ENCODE measurements at places on chromosomes 3 and 15.

- no peak for DNase-seq
Observed at GRCh38 chr3:169394316-169394715, 269.2 kb downstream of the MECOM start.

- no peak for DNase-seq
Observed at GRCh38 chr3:70312336-70312735, at the start of gene MDFIC2. Gene MDFIC2, minus strand, starts transcription at chr3:70312638. Its CDS starts 665 bp downstream, at chr3:70311973.

DNA sequence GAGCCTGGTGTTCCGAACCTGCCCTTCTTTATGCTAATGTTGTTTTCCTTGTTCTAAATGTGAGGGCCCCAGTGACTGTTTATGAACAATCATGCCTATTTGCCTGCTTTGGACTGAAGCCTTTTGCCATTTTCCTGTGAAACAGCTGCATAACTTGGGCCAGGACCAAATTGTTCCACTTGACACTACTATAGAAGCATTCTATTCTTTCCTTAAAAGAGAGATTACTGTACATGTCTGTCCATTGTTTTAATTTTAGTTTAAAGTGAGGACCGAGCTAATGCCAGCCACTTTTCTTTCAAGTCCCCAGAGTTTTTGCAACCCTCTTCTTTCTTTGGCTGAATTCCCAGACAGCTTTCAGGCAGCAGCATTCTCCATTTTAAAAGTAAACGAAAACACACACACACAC, 980.3 kb downstream of the CADM2 start:
- peak; percentile 44 for DNase-seq

DNA sequence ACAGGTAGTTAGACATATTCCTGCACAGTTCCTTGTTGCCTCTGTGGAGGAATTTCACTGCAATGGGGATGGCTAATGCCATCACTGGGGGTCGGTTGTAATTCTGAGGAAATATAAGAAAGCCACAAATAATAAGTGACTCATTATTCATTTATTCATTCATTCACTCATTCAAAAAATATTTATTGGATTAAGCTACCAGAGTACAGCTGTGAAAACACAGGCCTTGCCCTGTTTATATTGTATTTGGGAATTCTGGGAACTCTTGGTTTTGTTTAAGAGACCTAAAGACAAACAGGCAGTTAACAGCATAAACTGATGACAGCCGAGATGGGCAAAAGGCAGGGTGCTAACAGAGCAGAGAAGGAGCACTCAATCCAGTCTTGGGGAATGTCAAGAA, 23.6 kb downstream of the PTX3 start:
- no peak for DNase-seq

- no peak for DNase-seq
Observed at GRCh38 chr3:146221276-146221675, 29.6 kb downstream of the PLSCR4 start.

DNA sequence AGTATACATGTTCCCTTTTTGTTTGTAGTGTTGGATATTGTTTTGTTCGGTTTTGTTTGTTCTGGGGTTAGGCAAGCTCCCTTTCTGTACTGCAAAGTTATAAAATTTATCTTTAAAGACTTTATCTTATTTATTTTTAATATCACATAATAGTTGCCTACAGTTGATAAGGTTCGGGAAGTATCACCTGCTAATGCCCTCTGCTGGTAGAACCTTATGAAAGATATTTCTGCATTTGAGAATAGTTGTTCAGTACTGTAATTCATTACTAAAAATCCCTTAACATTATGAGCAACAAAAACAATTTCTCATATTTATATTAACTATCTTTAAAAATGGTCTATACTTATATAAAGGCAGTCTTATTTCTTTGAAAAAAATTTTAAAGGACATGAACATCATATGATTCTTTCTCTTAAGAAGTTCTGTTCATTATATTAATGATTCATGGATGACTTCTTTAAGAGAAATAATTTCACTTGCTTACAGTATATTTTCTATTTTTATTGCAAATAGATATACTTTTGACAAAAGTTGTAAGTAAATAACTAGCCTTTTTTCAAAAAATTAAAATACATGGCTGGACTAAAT, 1126.8 kb downstream of the SI start:
- DNase-seq = peak; percentile 13

DNA sequence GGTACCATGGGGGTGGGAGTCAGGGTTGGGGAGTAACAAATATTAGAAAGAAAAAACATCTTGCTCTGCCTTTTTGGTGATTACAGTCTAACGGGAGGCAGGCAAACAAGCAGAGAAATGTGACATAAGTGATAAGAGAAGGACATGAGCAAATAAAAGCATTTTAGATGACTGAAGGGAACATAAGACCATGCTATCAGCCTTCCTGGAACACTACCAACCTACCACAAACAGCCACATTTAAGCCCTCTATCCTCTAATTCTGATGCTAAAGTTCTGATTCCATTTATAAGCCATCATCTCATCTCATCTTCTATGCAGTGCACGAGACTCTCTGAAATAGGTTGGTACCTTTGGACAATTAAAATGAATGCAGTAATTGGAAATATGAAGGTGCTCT, 243.4 kb upstream of the P2RY1 start:
- no peak for DNase-seq

GRCh38 chr15:78617076-78617475, 3.7 kb downstream of the CHRNA3 start:
- no peak for DNase-seq

GRCh38 chr3:21835264-21835663, 84.3 kb upstream of the ZNF385D start:
- DNase-seq = no peak

GRCh38 chr3:19107719-19108118, 40.6 kb upstream of the KCNH8 start:
- no peak for DNase-seq

DNA sequence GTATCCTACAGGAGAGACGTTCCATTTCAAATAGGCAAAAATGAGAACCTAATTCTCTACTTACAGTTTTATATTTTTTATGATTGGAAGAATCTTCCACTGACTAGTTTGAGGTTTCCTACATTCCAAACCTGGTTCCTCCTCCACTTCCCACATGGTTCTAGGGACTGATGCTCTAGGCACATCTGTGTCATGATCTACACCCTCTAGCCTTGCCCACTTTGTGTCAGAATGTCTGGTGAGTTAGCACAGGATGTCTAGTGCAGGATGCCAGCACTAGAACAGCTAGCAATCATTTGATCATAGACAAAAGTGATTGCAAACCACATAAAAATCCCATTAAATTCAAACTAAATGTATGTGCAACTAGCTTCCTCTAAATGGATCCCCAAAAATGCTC, 26.7 kb upstream of the FILIP1L start:
- DNase-seq = no peak

DNA sequence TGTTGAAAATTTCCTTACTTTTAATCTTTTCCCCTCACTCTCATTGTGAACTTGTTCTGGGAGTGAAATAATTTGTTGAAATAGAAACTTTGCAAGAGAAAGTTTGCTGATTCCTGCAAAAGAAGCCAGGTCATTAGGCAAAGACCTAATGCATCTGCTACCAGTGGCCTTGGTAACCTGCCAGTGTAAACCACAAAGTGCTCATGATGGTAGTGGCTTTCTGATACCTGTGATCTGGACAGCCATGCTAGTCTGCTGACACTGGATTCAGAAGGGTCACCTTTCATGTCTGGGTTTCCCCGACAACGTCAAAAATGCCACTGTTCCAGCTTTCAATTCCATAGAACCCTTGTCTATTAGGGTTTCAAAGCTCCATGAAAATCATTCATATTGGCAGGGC, 123.7 kb upstream of the MCTP2 start:
- no peak for DNase-seq

DNA sequence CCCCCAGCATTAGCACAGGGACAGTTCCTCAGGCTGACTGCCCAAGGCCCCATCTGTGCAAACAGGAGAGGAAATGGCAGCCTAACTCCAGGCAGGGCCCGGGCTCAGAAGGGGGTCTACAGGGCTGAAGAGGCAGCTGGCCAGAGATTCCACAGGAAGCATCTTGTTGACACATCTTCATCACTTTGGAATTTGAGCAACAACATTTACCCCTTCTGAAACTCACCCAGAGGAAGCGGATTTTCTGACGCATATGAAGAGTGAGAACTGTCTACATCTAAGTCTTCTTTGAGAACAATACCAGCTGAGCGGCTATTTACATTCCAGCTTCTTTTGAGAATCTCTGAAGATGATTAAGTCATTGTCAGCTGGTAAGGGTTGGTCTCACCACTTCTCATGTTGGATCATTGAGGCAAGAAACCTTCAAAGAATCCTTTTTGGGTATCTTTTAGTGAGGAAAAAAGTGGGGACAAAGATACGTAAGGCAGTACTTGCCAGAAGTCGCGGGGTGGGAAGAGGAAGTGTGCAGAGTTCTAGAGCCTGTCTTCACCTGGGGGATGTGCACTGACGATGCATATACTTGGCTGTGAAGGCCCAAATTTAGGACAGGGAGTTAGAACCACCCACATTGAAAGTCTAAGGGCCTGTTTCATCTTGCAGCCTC, 25.4 kb upstream of the SRP14 start:
- DNase-seq = no peak

DNA sequence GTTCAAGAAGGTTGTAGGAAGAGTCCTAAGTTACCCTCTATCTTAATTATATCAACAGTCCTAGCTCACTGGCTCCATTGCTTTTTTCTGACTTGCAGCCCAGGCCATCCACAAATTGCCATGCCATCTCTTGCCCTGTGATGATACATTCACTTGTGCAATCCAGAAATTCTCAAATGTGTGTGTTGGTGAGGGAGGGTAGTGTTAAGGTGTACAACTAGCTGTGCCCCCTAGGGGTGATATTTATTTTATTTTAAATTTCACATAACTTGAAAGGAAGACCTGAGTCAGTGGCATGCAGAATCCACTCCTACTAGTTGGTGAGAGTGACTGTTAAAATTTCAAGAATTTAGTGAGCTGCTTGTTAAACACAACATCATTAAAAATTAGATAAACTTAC, 156.1 kb upstream of the ANKRD28 start:
- no peak for DNase-seq

DNA sequence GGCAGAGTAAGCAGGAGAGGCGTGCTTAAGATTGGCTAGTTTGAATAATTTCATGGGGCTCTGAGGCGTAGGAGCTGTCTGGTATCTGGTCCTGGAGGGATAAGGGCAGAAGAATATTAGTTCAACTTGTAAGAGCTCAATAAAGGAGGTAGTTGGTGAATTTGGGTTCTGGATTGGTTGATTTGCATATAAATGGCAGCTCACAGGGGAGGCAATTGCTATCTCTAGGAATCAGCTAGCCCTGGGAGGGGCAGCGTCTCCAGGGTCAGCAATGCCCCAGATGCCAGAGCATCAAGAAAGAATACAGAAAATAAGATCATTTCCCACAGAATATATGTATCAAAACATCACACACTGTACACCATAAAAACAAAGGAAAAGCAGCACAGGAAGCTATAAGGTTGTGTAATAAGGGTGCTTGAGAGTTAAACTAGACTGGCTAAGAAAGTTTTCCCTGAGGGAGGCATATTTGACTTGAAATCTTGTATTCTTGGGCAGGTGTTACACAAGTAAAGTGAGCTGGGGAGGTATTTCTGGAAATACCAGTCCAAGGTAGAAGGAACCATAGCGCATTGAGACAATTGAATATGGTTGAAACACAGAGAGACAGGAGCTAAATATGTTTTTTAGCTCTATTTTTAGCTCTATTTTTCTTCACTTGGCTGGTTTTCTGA, 6.1 kb downstream of the MOBP start:
- DNase-seq = no peak

DNA sequence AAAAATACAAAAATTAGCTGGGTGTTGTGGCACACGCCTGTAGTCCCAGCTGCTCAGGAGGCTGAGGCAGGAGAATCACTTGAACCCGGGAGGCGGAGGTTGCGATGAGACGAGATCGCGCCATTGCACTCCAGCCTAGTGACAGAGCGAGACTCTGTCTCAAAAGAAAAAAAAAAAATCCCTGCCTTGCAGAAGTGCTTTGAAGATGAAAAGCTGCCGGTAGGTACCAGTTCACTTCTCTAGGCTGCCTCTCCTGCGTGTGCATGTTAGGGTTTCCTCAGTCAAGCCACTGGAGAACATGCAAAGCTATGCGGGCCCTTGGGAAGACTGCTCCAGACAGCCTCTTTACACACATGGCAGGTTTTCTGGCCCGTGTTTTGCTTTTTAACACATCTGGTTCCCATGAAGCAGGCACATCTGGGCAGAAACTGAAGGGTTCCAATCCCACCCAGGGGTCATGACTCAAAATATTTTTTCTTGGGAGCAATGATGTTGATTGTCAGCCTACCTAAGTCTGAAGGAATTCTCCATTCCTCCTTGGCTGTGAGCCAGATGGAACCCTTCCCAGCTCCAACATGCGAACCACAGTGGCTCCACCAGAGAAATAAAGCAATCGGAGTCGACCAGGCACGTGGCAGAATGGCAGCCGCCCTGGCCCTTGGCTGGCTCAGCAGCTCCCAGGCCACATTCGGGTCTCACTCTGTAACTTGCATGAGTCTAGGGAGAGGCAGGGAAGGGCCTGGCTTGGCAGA, 29.6 kb downstream of the MGLL start:
- DNase-seq = peak; percentile 66

DNA sequence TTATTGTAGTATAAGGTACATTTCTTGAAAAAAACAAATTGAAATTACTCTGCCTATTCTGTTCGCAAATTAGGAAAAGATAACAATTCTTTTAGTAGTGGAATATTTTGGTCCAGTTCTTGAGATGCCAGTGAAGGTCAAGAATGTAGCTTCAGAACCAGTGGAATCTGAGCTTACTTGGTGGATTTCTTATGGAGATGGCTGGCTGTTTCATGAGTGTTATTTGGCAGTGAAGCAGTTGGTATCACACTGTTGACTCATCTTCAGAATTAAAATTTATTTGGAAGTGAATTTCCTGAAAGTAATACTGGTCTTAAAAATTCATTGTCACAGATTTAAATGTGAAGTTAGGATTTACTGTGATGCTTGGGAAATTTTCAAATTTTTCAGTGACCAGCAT, 19.1 kb downstream of the RNF13 start:
- no peak for DNase-seq

DNA sequence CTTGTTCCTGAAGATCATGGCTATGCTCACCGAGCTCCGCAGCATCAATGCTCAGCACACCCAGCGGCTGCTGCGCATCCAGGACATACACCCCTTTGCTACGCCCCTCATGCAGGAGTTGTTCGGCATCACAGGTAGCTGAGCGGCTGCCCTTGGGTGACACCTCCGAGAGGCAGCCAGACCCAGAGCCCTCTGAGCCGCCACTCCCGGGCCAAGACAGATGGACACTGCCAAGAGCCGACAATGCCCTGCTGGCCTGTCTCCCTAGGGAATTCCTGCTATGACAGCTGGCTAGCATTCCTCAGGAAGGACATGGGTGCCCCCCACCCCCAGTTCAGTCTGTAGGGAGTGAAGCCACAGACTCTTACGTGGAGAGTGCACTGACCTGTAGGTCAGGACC, 35.2 kb downstream of the NR1I2 start:
- DNase-seq = no peak

GRCh38 chr3:47339951-47340350, 40.9 kb upstream of the PTPN23 start:
- DNase-seq = no peak

- no peak for DNase-seq
Observed at GRCh38 chr15:93848076-93848475, 383.3 kb upstream of the MCTP2 start.

DNA sequence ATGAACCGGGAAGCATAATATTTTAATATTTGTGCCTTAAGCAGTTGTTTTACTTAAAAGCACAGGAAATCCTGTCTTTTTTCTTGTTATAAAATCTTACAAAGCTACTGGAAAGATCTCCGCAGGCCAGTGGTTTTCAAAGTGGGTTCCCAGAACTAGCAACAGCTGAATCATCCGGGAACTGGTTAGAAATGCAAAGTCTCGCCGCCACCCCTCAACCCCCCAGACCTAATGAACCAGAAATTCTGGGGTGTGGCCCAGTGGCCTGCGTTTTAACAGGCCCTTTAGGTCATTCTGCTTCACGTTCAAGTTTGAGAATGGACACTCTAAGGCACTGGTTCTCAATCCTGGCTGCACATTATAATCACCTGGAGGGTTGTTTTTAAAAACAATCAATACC, 74.7 kb downstream of the PDZRN3 start:
- no peak for DNase-seq

Data from stomach (tissue), 19 donors.